ENCODE measurements at places on chromosomes 11 and 22.

DNA sequence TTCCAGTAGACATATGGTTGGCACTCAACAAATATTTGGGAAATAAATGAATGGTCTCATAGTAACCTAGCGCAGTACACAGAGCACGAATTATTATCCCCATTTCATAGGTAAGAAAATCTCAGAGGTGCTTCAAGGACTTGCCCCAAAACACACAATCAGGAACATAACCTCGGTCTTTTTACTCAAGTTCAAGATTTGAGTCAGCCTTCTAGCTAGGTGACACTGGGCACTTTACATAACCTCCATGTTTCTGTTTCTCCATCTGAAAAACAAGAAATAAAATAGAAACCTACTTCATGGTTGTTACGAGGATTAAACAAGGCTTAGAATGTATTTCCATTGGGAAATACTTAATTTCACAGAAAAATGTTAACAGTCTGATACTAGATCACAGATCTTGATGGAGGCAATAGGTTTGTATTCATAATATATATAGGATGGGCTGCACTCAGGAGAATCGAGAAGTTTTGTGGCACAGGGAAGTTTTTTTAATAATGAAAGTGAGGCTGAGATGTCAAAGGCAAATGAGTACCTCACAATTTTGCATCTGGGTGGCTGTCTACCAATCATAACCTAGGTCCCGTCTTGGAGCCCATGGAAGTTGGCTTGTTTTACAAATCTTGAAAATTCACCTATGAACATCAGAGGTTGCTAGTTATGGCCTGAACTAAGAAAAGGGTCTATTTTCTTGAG is 147.4 kb upstream of the ZC3H12C start:
- DNase-seq: no peak

GRCh38 chr11:80458376-80458775 is 1017.5 kb upstream of the TENM4 start:
- DNase-seq: no peak

- no peak for DNase-seq
Measured at GRCh38 chr11:82978422-82979099, 77.0 kb downstream of the DDIAS start.

DNA sequence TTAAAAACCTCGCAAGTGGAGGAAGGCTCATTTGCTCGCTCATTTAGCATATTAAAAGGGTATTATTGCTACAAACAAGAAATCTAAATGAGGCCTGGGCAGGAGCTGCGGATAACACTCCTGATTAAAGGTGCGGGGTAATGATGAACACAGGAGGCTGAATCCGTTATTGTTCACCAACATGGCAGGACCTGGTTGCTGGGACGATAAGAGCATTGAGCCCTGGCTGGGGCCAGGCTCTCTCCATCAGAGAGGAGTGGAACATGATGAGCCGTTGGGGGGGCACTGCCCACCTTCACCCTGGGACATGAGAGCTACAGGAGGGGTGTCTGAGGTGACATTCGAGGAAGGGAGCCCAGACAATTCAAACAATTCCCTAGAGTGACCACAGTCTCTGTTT is 211.7 kb downstream of the NXPE2 start:
- no peak for DNase-seq

DNA sequence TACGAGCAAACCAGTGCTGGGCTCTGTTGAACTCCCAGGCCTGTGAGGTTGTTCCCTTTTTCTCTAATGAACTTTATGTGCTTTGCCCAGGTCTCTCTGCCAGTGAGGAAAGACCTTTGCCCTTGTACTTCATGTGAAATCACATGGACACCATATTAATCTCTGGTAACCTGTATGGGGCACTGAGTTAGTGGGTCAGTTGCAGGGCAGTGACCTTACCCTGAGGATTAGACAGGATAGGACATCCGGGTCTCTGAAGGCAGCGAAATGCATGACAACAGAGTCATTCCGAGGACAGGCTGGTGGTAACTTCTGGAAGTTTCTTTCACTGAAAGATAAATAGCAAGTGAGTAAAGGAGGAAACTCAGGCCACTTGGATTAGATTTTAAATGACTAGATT is 93.7 kb downstream of the ZBTB16 start:
- no peak for DNase-seq

GRCh38 chr11:122342089-122342744 is 226.2 kb upstream of the BLID start:
- DNase-seq: no peak

GRCh38 chr22:49372530-49373288 is 455.0 kb downstream of the BRD1 start:
- DNase-seq: no peak

GRCh38 chr11:31641477-31642062 is 132.0 kb downstream of the ELP4 start:
- no peak for DNase-seq

GRCh38 chr11:23280088-23280487 is 419.8 kb upstream of the CCDC179 start:
- no peak for DNase-seq

- no peak for DNase-seq
Measured at GRCh38 chr22:26660961-26661578, 3.7 kb downstream of the MIAT start.

GRCh38 chr11:109619498-109619897 is 197.5 kb downstream of the C11orf87 start:
- no peak for DNase-seq

- no peak for DNase-seq
Measured at GRCh38 chr11:11445441-11446185, 92.6 kb upstream of the CSNK2A3 start.

DNA sequence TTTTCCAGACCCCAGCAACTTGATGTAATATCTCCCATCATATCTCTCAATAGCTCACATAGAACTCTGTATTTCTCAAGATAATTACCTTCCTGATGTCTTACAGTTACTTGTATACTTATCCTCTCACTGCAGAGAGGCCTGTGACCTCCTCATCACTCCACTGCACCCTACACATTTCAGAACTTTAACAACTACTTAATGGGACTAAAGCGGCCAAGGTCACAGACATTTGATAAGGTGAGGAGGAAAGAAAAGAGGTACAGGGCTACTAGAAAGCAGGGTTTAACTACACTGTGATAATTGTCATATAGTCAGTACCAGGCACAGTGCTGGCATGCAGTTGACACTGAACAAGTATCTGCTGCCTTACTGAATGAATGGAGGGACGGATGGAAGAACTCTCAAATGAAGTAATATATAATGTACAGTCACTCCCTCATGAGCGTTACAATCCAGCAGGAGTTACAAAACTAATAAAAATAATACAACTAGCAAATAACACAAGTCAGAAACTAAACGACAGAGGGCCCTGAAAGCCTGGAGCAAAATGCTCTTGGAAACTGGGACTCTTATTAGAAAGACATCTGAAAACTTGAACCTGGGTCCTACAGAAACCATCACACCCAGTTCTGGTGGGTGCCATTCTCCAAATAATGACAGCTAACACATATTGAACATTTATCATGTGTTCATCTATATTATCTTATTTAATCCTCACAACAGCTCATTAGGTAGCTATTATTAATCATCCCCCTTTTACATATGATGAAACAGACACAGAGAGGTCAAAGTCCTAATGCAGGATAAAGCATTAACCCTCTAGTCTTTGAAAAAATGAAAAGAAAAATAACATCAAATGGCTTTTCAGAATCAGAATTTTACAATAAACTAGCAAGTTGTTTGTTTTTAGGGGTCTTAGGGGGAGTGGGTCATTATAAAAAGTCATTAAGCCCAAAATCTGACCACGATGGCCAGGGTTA is 14.3 kb downstream of the PI4KA start:
- DNase-seq: no peak

- peak; percentile 38 for DNase-seq
Measured at GRCh38 chr11:67351275-67352005, 1.9 kb downstream of the POLD4 start.

DNA sequence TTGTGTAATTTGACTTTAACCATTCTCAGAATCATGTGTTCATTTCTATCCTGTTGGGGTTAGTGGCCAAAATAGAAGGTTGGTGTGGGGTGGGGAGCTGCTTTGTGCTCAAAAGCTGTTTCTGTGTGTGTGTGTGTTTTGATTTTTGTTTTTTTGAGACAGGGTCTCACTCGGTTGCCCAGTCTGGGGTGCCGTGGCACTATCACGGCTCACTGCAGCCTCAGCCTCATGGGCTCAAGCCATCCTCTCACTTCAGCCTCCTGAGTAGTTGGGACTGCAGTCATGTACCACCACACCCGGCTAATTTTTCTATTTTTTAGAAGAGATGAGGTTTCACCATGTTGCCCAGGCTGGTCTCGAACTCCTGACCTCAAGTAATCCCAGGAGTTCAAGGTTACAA is 18.1 kb upstream of the AIFM3 start:
- no peak for DNase-seq

DNA sequence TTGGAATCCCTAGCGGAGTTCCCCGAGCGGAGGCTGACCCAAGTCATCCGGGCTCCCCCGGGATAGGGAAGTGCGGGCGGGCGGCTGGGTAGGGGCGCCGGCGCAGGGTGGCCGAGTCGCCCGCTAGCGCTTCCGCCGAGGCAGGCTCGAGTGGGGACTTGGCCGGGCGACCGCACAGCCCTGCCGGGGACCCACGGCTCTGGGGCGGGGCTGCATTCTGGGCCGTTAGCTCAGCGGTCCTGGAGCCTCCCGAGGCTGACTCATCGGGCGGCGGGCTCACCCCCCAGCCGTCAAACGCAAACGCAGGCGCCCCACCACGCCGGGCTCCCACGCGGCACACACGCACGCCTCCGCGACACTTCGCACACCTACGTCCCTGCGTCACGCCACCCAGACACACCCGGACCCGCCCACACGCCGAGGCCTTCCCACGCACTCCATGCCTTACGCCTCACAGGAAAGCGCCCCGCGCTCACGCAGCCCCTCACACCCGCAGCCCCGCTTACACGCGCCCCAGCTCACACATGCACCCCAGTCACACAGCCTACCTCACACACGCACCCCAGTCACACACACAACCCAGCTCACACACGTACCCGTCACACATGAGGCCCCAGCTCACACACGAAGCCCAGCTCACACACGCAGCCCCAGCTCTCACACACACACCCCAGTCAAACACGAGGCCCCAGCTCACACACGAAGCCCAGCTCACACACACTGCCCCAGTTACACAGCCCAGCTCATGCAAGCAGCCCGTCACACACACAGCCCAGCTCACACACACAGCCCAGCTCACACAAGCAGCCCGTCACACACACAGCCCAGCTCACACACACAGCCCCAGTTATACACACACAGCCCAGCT is 1.2 kb downstream of the PHLDB1 start:
- peak; percentile 83 for DNase-seq

DNA sequence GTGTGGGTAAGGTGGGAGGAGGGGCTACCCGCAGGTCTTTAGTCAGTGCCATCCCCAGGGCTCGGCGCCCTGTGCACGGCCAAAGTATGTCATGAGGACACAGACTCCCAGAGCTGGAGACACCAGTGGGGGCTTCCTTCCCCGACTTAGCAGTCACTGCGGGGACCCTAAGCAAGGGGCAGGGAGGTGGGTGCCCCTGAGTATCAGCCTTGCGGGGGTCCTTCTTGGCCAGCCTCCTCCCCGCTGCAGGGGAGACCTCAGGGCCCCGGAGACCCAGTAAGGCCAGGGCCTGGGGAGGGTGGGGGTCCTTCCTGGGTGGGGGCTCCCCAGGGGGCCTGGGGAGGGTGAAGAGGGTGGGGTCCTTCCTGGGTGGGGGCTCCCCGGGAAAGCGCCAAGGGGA is 673.8 kb downstream of the BRD1 start:
- no peak for DNase-seq

- no peak for DNase-seq
Measured at GRCh38 chr11:28715726-28716125, 607.5 kb downstream of the METTL15 start.

GRCh38 chr11:15577519-15577918 is 462.8 kb downstream of the INSC start:
- no peak for DNase-seq

DNA sequence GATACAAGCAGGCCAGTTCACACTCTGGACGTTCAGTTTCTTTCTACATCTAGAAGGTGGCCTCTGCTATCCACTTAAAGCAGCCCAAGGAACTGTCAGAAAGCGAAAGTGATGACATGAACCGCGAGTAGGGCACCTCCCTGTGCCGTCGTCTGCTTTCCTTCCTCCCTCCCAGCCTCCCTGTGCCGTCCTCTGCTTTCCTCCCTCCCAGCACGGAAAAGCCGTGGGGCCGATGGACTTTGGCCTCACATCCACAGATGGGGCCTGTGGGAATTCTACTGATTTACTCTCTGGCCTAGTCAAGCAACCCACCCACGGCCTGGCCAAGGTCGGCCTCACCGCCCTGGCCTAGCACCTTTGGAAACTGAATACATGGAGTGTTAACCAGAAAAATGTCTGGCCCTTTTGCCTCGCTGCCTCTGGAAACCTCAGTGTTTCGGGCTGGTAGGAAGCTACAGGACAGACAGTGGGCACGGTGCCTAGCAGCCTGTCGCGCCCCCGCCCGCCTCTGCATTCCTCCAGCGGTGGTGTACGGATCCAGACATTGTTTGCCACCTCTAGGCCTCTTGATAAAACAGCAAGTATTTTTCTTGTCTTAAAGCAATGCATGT is 14.2 kb downstream of the PEX26 start:
- no peak for DNase-seq

- DNase-seq: no peak
Measured at GRCh38 chr11:12529041-12529440, 145.2 kb upstream of the TEAD1 start.

- DNase-seq: no peak
Measured at GRCh38 chr11:17638311-17638710, 81.1 kb upstream of the MYOD1 start.

- DNase-seq: no peak
Measured at GRCh38 chr11:29373725-29374124, 643.1 kb downstream of the KCNA4 start.

DNA sequence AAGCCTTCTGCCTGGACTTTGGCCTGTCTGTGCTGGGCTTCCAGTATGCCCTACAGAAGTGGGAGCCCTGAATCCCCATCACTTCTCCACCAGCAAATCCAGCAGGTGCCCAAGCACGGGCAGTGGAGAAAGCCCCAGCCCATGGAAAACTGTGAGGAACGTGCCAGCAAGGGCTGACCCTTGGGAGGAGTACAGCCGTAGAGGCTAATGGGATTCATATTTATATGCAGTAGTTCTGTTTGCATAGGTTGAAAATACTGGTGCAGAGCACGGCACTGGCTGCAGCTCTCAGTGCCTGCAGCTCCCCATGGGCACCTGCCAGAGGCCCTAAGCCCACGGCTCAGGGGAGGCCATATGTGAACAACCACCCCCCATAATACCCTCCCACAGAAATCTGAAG is 10.1 kb downstream of the NAGA start:
- no peak for DNase-seq

DNA sequence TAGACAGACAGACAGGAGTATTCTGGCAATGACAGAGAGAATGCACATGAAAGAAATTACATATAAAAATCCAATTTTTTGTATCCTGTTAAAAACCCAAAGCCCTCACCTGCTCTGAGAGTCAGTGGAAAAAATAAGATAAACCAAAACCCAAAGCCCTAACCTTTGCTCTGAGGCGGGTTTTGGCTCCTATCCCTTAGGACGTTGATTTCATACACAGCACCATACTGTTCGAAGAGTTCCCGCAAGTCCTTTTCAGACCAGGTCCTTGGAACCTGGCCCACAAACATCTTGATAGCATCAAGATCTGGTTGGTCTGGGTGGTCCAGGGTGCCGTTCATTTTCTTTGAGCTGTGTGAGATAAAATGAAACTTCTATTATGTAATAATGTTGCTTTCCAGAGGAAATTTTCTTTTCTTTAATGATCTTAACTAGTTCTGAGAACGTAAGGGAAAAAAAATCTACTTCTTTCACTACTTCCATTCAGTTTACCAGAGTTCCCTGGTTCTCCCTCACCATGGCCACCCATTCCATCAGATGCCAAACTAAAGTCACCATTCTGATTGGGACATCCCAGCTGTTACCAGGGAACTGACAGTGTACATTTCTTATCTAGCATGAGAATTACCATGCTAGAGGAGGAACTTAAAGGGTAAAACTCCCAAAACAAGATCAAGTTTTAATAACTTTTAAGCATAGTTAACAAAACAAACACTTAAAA is 39.9 kb upstream of the RAPSN start:
- DNase-seq: no peak
